ENCODE measurements at places on chromosomes 7 and 10. TPM values are rescaled to one million over a fixed set of nuclear protein-coding genes. Genes with fewer than 3 reads are reported as not detected.

DNA sequence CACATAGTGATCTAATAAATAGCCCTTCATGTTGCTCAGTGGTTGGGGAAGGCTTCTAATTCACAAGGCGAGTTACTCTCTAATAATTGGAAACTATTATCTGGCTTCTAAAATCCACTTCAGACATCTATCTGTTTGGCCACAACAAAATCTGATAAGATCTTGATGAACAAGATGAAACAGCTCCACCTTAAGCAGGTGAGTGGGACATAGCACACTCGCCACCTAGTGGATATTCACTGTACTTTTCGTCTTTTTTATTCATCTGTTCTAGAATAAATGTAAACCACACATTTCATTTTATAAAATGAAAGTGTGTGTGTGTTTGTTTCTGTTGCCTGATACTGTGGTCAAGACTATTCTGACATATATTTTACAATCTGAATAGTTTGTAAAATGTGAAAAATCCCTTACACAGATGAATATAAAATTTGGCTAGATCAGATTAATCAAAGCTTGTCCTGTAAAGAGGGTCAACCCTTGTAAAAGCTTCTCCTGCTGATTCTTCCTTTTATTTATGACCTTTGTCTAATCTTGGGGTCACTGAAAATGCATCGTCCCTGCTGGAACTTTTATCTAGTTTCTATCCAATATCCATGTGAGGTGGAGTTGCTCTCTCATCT is 26.5 kb upstream of the CNTNAP2 start:
- no peaks in the 10 kb centered on the region for H3K36me3 ChIP-seq
- no peak overlapping the region for H3K27ac ChIP-seq
- H3K4me3 ChIP-seq = no peak overlapping the region
- H3K4me1 ChIP-seq = no peaks in the 10 kb centered on the region
- no peaks in the 10 kb centered on the region for H3K27me3 ChIP-seq

GRCh38 chr10:48940372-48940771 is 732 bp upstream of the LRRC18 start:
- H3K36me3 ChIP-seq = no peaks in the 10 kb centered on the region
- H3K4me1 ChIP-seq = peaks cover 11% of the 10 kb centered on the region
- no peak overlapping the region for H3K27ac ChIP-seq
- no peak overlapping the region for H3K4me3 ChIP-seq

GRCh38 chr10:4765428-4765827 is 60.6 kb upstream of the AKR1E2 start:
- DNase-seq = no peak
- no peaks in the 10 kb centered on the region for H3K27me3 ChIP-seq
- H3K27ac ChIP-seq = no peak overlapping the region
- H3K36me3 ChIP-seq = no peaks in the 10 kb centered on the region
- H3K4me3 ChIP-seq = no peak overlapping the region

GRCh38 chr10:71476228-71477011 is 79.7 kb downstream of the CDH23 start:
- H3K27ac ChIP-seq = no peak overlapping the region
- no peak for DNase-seq
- H3K4me3 ChIP-seq = no peak overlapping the region
- H3K36me3 ChIP-seq = no peaks in the 10 kb centered on the region

DNA sequence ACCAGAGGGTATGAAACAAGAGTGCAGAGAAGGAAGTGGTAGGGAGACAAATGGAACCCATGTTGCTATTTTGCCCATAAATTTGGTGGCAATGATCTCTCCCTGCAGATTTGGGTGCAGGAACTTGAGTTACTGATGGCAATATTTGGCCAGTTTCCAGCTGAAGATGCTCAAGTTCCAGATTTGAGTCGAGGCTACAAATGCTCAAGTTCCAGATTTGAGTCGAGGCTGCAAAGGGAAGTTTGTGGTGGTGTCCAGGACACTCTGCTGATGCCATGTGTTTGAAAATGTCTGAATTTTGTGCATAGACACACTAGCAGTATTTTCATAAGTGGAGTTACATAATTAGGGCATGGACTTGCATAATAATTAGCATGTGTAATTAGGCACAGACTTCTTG is 40.8 kb downstream of the TBXAS1 start:
- H3K4me1 ChIP-seq = no peaks in the 10 kb centered on the region
- no peaks in the 10 kb centered on the region for H3K27me3 ChIP-seq

DNA sequence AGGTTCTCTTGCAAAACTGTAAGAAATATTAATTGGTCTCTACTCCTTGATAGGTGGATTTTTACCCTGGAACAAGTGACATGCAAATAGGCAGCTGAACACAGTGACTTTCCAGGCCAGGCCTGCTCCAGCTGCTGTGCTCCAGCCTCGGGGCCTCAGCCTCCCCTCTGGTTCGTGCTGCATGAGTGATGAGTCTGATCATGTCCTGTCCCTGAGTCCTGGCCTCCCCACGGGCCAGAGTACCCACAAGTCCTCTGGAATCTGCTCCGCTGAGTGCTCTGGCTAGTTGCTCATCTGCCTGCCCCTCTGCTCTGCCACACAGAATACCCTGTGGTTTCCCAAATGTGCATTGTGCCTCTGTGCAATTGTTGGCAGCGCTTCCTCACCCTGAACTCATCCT is 80.1 kb upstream of the PDZD8 start:
- H3K27ac ChIP-seq = no peak overlapping the region
- no peak overlapping the region for H3K4me3 ChIP-seq
- DNase-seq = no peak
- no peaks in the 10 kb centered on the region for H3K4me1 ChIP-seq
- H3K27me3 ChIP-seq = no peaks in the 10 kb centered on the region

DNA sequence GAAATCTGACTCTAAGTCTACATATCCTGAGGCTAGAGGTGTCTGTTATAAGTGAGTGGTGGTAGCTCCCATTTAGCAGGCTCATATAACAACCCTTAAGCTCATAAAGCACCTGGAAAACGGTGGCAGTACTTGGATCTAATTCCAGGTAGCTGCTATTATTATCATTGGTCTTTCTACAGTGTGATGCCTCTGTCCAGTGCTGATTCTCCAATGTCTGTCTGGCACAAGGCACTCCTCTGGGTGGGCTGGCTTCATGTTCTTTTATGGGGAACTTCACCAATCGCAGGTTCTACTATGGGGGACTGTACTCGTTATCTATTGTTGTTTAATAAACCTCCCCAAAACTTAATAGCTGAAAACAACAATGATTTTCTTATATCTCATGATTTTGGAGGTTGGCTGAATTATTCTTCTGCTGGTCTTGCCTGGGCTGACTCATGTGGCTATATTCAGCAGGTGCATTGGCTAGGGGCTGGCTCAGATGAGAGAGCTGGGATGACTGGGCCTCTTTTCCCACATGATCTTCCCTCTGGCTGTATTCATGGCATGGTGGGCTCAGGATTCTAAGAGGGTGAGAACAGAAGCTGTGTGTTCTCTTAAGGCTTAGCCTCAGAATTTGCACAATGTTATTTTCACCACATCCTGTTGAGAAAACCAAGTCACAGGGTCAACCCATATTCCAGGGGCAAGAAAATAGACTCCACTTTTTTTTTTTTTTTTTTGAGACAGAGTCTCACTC is 93.0 kb upstream of the PCGF5 start:
- no peak overlapping the region for H3K27ac ChIP-seq
- no peaks in the 10 kb centered on the region for H3K27me3 ChIP-seq
- peaks cover 25% of the 10 kb centered on the region for H3K4me1 ChIP-seq

DNA sequence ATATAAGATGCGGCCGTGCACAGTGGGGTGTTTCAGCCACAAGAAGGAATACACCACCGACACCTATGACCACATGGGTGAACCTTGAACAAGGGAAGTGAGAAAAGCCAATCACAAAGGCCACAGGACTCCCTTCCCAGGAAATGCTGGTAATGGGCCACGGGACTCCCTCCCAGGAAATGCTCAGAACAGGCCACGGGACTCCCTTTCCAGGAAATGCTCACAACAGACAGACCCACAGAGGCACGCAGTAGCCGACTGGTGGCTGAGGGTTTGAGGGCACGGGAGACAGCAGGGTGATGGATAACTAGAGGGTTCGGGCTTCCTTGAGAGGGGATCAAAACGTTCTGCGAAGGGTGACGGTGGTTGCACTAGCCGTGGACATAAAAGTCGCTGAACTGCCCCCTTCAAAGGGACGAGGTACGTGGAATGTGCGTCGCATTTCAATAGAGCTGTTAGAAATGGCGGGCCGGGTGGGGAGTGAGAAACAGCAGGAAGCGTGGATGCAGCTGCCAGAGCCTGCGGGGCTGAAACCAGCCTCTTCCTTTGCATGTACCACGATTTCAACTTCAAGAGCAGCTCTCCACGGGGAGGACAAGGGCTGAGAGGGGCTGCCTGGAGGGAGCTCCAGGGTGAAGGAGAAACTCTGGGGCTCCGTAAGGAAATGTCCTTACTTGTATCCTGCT is 274.0 kb downstream of the ELFN1 start:
- H3K4me1 ChIP-seq = peaks cover 22% of the 10 kb centered on the region
- no peaks in the 10 kb centered on the region for H3K27me3 ChIP-seq
- H3K36me3 ChIP-seq = no peaks in the 10 kb centered on the region
- H3K27ac ChIP-seq = no peak overlapping the region
- no peak overlapping the region for H3K4me3 ChIP-seq

- H3K27me3 ChIP-seq = no peaks in the 10 kb centered on the region
- no peaks in the 10 kb centered on the region for H3K4me1 ChIP-seq
- no peak overlapping the region for H3K4me3 ChIP-seq
- H3K27ac ChIP-seq = no peak overlapping the region
- no peaks in the 10 kb centered on the region for H3K36me3 ChIP-seq
- DNase-seq = no peak
These were observed 273.4 kb downstream of the MAD1L1 start for GRCh38 chr7:1959305-1959704.

GRCh38 chr7:11758627-11759111 is 73.3 kb downstream of the THSD7A start:
- H3K4me1 ChIP-seq = peaks cover 4% of the 10 kb centered on the region
- H3K4me3 ChIP-seq = no peak overlapping the region

GRCh38 chr7:55509322-55509721 is 63.0 kb downstream of the VOPP1 start:
- H3K4me1 ChIP-seq = no peaks in the 10 kb centered on the region
- no peaks in the 10 kb centered on the region for H3K36me3 ChIP-seq
- H3K27ac ChIP-seq = no peak overlapping the region
- no peaks in the 10 kb centered on the region for H3K27me3 ChIP-seq

- H3K4me3 ChIP-seq = no peak overlapping the region
- no peaks in the 10 kb centered on the region for H3K27me3 ChIP-seq
- H3K36me3 ChIP-seq = no peaks in the 10 kb centered on the region
- H3K4me1 ChIP-seq = peaks cover 28% of the 10 kb centered on the region
- DNase-seq = no peak
- no peak overlapping the region for H3K27ac ChIP-seq
These were observed 56.2 kb downstream of the TACC2 start for GRCh38 chr10:122045212-122045611.

- H3K27ac ChIP-seq = no peak overlapping the region
- H3K4me1 ChIP-seq = peaks cover 3% of the 10 kb centered on the region
These were observed 1.3 kb upstream of the HIP1 start for GRCh38 chr7:75739796-75740672.

DNA sequence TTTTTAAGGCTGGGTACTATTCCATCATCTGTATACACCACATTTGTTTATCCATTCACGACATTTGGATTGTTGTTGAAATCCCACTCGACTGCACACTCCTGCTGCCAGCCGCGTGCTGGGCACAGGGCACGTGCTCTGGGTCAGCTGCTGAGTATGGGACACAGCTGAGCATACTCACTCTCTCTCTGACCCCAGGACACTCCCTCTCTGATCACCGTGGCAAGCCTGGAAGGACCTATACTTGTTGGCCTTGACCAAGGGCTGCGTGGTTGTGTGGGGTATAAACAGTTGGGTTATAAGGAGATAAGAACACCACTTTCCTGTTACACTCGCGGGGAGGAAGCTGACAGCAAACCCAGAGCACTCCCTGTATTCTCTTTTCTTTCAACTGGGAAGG is 153.0 kb upstream of the RHEB start:
- H3K4me3 ChIP-seq = no peak overlapping the region
- H3K36me3 ChIP-seq = no peaks in the 10 kb centered on the region
- H3K27me3 ChIP-seq = no peaks in the 10 kb centered on the region
- H3K27ac ChIP-seq = no peak overlapping the region

GRCh38 chr10:113038985-113039384 is 88.9 kb downstream of the TCF7L2 start:
- H3K27me3 ChIP-seq = no peaks in the 10 kb centered on the region
- H3K4me1 ChIP-seq = peaks cover 53% of the 10 kb centered on the region
- H3K36me3 ChIP-seq = no peaks in the 10 kb centered on the region
- H3K27ac ChIP-seq = no peak overlapping the region

- H3K4me3 ChIP-seq = no peak overlapping the region
- H3K27me3 ChIP-seq = no peaks in the 10 kb centered on the region
- H3K27ac ChIP-seq = no peak overlapping the region
- no peak for DNase-seq
- H3K4me1 ChIP-seq = no peaks in the 10 kb centered on the region
These were observed 144.1 kb upstream of the FAM171A1 start for GRCh38 chr10:15515202-15515601.

GRCh38 chr7:95736635-95737034 is 35.7 kb upstream of the DYNC1I1 start:
- no peak overlapping the region for H3K4me3 ChIP-seq
- H3K27ac ChIP-seq = no peak overlapping the region
- no peaks in the 10 kb centered on the region for H3K4me1 ChIP-seq
- H3K36me3 ChIP-seq = no peaks in the 10 kb centered on the region
- H3K27me3 ChIP-seq = no peaks in the 10 kb centered on the region

- no peaks in the 10 kb centered on the region for H3K36me3 ChIP-seq
- H3K27me3 ChIP-seq = no peaks in the 10 kb centered on the region
- H3K4me1 ChIP-seq = peaks cover 6% of the 10 kb centered on the region
- no peak overlapping the region for H3K27ac ChIP-seq
- no peak overlapping the region for H3K4me3 ChIP-seq
- no peak for DNase-seq
These were observed 4.7 kb upstream of the LANCL2 start for GRCh38 chr7:55360486-55360885.

- no peaks in the 10 kb centered on the region for H3K27me3 ChIP-seq
- H3K36me3 ChIP-seq = no peaks in the 10 kb centered on the region
- no peak overlapping the region for H3K4me3 ChIP-seq
- no peaks in the 10 kb centered on the region for H3K4me1 ChIP-seq
These were observed 175.4 kb downstream of the SORCS3 start for GRCh38 chr10:104816501-104816900.

- no peak for DNase-seq
- no peak overlapping the region for H3K27ac ChIP-seq
- no peaks in the 10 kb centered on the region for H3K36me3 ChIP-seq
- H3K4me1 ChIP-seq = no peaks in the 10 kb centered on the region
- no peaks in the 10 kb centered on the region for H3K27me3 ChIP-seq
These were observed 387.1 kb downstream of the IPMK start for GRCh38 chr10:57880446-57881227.

- H3K4me1 ChIP-seq = peaks cover 15% of the 10 kb centered on the region
- no peaks in the 10 kb centered on the region for H3K36me3 ChIP-seq
- H3K4me3 ChIP-seq = no peak overlapping the region
- H3K27ac ChIP-seq = no peak overlapping the region
- no peak for DNase-seq
These were observed 11.3 kb downstream of the PLAU start for GRCh38 chr10:73922007-73922863.

GRCh38 chr10:14826076-14826829 is 11.6 kb downstream of the CDNF start:
- no peak for DNase-seq
- H3K27ac ChIP-seq = no peak overlapping the region
- H3K4me1 ChIP-seq = no peaks in the 10 kb centered on the region
- H3K4me3 ChIP-seq = no peak overlapping the region
- no peaks in the 10 kb centered on the region for H3K36me3 ChIP-seq
- no peaks in the 10 kb centered on the region for H3K27me3 ChIP-seq

The PVRIG gene
- not detected for total RNA-seq

The HOXA13 gene
- total RNA-seq = not detected

The CSGALNACT2 gene
- 7.0 TPM for total RNA-seq

The TAS2R3 gene
- total RNA-seq = 1.2 TPM

The STEAP1 gene
- 1.5 TPM for total RNA-seq

The NSUN6 gene
- total RNA-seq = 21.9 TPM

The SPDYE8 gene
- total RNA-seq = not detected

The SLC25A40 gene
- total RNA-seq = 21.9 TPM

The MINPP1 gene
- 52.9 TPM for total RNA-seq

The CYP2E1 gene
- total RNA-seq = 0.36 TPM

The EEPD1 gene
- total RNA-seq = 1.1 TPM

The HOGA1 gene
- total RNA-seq = 1.2 TPM

Measured in neural progenitor cell (in vitro differentiated cells).